ENCODE measurements at places on chromosomes 1 and 21. TPM values are rescaled to one million over a fixed set of nuclear protein-coding genes. Genes with fewer than 3 reads are reported as not detected.

Gene DISC1
- total RNA-seq = 10.3 TPM

Gene FAM151A
- not detected for total RNA-seq

DNA sequence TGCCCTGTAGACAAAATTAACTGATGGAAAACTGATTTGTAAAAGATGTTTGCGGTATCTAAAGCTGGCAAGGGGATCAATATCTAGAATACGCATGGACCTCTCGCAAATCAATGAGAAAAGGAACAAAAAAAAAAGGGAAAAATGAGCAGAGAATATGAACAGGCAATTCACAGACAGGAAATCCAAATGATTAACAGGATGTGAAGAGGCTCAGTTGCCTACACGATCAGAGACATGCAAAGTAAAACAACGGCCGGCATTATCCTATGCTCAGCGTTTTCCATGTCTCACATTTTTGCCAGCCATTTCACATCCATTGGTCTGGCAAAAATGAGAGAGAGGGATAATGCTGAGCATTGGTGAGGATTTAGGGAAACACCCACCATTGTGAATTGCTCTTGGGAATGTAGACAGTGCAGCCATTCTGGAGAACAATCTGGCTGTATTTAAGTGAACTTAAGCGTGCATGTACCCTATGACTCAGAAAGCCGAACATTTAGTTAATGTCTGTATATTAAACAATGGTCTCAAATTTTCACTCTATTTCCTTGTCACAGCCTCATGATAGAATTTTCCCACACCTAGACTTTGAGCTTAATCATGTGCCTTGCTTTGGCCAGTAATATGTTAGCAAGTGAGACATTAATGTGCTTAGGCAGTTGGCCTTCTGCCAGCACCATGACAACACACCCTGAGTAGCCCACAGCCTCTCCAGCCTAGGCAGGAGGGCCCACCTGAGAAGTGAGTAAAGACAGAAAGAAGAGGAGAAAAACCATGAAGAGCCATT, 61.0 kb upstream of the NBPF3 start:
- no peak for DNase-seq

Gene UBL4B
- total RNA-seq = not detected

GRCh38 chr1:166040202-166040997, 126.4 kb downstream of the FAM78B start:
- no peak for DNase-seq
